ENCODE measurements at places on chromosomes 6 and 20.

GRCh38 chr6:169998457-169998856 is 247.0 kb downstream of the ERMARD start:
- no peak for DNase-seq

GRCh38 chr6:134446896-134447295 is 129.0 kb upstream of the SGK1 start:
- no peak for DNase-seq

DNA sequence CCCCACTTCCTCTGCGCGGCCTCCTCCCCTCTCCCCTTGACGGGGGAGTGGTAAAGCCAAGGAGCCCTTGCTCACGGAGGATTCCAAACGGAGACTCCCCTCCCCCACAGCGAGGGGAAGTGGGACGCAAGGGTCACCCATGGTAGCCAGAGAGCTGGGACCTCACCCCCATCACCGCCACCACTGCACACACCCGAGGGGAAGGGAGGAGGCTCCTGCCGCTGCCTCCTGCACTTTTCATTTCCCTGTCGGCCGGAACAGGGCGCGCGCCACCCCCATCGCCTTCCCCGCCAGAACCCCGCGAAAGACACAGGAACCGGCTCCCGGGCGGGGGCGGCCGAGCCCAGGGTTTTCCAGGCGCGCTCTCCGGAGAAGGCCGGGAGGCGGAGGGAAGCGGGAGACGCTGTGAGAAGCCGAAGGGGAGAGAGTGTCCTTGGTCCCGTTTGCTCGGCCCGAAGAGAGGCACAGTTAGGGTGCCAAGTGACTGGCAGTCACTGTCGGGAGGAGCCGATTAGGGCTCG is 789 bp downstream of the CCND3 start:
- peak; percentile 31 for DNase-seq

DNA sequence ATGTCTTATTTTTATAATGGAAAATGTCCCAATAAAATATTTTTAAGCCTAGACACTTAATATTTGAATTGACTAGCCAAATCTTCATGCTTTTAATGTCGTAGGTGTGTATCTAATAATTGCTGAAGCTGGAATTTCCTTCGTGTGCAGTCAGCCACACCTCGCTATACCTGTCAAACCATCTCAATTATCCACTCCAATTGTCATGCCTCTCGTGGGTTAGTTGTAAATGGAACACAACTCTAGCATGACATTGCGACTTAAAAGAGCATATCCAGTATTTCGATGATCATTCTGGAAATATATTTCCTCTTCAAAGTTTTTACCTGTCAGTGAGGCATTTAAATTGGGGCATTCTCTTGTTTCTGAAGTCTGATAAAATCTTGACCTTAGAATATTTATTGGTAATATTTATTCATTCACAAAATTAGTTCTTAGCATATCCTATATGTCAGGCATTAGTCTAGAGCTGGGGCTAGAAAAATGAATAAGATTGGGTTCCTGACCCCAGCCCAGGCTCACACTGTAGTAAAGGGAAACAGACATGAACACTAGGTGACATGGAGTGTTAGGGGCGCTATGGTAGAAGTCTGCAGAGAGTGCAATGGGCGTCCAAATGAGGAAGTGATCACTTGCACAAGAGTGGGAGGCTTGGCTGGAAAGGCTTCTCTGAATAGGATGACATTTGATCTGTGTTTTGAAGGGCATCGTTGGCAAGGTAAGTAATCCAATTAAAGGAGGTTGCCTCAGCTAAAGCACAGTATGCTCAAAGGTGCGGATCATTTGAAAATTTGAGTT is 11.0 kb upstream of the CFAP206 start:
- DNase-seq: no peak

GRCh38 chr6:166600931-166601330 is 14.5 kb upstream of the RAMACL start:
- no peak for DNase-seq

GRCh38 chr20:22807045-22807444 is 222.7 kb upstream of the FOXA2 start:
- no peak for DNase-seq

GRCh38 chr6:36978421-36979346 is 7.3 kb downstream of the MTCH1 start:
- DNase-seq: no peak

DNA sequence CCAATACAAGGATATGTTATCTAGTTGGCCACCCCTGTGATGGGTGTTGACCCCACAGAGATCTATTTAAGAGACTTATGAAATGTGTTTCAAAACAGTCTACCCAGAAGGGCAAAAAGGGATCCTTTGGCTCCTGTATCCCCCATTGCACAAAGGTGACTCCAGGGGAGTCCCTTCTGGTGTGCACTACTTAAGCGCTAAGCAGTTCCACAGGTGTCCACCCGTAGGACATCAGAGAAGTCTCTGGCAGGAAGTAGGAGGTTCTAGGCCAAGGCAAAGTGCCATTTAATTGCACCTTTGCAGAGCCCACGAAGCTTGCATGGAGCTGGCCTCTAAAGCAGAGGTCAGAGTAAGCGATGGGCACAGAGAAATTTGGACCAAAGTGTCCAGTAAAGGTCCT is 147.7 kb downstream of the MRPL14 start:
- DNase-seq: no peak

GRCh38 chr6:113141901-113142300 is 715.2 kb upstream of the MARCKS start:
- DNase-seq: no peak

GRCh38 chr6:6890400-6890858 is 217.3 kb upstream of the RREB1 start:
- DNase-seq: no peak

- DNase-seq: no peak
Measured at GRCh38 chr6:46054516-46054915, 38.9 kb upstream of the CLIC5 start.

GRCh38 chr6:169970306-169970988 is 219.0 kb downstream of the ERMARD start:
- no peak for DNase-seq

DNA sequence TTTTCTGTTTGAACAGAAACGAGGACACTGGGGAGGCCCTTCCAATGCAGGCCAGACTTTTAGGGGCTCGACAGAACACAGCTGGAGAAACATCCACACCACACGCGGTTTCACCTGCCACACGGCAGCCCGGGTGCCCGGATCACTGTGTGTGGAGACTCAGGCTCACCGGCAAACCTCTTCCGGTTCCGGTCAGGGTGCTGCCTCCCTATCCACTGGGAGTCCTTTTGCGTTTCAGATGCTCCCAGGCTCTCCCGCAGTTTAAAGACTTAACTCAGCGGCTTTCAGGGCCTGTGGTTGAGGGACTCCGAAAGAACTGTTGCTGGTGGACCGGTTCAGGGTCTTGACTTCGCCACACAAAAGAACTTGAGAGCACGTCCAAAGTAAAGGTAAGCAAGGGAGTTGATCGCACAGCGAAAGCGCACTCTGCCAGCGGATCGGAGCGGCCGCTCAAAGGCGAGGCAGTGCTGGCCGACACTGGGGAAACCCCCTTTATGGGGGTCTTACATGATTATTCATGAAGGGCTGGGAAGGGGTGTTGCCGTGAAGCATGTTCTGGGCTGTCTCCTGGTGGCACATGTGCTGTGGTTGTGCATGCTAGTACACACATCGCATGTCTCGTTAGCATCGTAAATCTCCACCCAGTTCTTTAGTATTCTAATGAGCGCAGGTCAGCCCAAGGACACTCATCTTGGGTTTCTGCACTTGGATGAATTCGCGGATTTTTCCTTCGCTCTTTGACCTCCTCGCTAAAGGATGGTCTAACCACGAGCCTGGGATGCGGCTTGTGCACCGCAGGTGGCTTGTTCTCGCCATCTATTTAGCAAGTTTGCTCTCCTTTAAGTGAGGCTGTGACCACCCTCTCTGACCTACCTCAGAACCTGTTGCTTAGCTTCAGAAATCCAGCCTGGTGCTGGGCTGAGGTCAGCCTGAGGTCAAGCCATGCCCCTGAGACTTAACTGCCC is 180.3 kb downstream of the CDH26 start:
- peak; percentile 15 for DNase-seq

Data from stimulated activated CD8-positive, alpha-beta memory T cell treated with anti-CD3 and anti-CD28 coated beads, Interleukin-7, amount 100 ng/mL, for 24 hours (primary cell).